ENCODE measurements at places on chromosomes 2 and 18.

DNA sequence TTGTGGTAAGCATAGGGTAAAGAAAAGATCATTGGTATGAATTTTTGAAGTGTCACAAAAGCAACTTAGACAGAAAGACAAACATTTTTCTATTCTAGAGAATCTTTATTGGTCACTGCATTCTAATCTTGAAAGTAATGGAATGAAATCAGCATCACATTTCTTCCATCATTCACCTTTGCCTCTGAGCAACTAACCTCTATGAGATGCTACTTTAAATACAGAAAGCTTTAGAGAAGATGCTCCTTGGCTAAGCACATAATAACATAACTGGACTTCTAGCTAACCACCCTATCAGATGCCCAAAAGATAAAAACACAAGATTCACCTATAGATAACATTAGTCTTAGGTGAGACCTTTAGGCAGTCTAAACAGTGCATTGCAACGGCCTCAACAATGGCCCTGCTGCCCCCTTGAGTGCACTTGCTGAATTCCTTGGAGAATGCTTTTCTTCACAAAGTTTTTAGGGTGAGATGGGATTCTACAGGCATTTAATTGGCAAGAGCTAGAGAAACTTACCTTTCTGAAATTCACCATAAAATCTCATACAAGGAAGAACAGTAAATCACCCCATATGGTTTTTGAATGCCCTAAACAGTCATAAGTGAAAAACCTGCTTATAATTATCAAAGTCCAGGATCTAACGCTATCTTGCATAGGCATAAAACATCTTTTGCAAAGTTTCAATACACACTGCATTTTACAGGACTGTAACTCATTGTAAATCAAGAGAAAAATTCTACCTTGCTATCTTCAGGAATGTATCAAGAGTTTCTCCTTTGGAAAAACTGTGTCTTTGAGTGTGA lies 791.3 kb upstream of the CHAC2 start:
- DNase-seq, result no peak

DNA sequence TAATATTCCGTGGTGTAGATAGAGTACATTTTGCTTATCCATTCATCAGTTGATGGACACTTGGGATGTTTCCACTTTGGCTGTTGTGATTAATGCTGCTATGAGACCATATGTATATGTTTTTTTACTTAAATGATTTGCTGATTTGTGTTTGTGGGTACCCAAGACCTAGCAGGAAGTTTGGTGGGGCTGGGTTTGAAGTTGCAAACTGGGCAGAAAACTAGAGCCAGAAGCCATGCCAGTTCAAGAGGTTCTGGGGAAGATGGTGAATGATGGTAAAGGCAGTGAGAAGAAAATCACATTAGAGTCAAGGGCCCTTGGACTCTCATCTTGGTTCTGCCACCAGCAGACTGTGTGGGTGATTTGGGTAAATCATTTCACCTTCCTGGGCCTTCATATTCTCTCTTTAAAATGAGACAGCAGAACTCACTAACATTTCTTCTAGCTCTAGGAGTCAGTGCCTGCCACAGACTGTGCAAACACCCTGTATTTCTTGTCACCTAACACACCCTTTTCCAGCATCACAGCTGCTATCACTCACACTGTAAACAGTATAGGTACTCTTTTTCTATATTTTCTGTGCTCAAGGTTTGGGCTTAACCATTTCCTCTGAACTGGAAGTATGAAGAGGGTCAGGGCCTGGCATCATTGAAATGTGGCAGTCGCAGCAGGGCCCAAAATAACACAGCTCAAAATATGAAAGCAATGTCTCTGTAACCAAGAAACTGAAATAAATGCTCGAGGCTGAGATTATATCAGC lies 8.4 kb upstream of the CTLA4 start:
- no peak for DNase-seq

DNA sequence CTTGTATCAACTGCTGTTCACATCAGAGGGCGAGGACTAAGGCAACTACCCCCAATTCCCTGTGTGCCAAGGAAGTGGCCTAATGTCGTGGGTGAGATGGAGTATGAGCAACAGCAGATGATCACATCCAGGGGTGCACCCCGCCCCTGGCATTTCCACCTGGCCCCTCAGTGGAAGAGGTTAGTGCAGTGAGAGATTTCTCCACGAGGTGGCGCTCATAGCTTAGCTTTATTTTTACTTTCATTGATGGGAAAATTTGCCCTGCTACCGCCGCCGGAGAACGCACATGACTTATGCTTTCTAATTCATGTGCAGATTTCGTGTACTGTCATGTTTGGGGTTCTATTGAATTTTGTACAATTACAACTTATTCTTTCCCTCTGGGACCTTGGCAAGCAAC lies 470.6 kb upstream of the MEX3C start:
- DNase-seq, result no peak

GRCh38 chr18:37608876-37609275 lies 43.3 kb upstream of the CELF4 start:
- no peak for DNase-seq

DNA sequence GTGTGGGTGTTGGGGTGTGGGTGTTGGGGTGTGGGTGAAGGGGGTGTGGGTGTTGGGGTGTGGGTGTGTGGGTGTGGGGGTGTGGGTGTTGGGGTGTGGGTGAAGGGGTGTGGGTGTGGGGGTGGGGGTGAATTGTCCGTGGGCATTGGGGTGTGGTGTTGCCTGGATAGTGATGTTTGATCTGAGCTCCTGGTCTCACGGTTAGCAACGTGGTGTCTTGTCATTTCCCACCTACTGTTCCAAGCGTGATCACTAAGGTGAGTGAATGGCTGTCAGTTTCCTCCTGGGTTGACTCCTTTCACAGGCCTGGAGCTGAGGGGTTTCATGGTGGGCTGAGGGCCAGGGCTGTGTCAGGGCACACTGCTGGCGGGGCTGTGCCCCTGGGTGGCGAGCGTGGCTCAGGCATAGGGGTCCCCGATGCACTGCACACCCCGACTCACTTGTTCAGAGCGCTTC lies 27.2 kb downstream of the RTP5 start:
- DNase-seq, result no peak

DNA sequence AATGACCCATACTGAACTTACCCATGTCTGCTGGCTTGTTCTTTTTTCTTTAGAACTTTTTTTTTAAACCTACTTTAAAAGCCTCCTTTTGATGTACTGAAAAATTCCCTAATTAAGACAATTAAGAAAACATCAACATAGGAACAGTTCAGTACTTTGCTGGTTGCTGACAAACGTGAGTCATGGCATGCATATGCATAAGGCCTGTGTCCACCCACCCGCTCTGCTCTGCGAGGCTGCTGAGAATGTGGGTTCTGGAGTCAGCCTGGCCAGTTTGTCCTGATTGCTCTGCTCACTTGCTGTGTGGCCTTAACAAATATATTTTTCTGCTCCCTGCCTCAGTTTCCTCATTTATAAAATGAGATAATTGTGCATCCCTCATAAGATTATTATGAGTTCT lies 27.3 kb downstream of the LAMA3 start:
- no peak for DNase-seq

DNA sequence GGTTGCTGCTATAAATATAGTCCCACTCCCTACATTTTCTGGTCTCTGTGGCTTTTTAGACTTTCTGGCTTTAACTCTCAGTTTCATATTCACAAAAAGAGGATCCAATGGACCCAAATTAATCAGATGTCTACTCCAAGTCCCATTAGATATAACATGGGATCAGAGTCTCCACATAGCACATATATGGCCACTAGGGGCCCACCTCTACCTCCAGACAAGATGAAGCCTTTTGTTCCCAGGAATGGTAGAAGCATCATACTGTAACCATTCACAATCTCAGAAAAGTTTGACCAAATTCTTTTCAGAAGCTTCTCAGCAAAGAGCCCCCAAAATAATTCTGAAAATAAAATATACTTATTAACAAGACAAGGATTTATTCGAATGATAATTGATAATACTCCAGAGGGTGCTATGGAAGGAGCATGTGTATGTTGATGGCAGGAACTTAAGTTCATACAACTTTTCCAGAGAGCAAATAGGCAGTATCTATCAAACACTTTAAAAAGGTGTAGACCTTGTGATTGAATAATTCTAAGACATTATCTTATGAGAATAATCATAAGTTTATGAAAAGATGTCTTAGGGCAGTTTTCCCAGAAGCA lies 382.3 kb upstream of the CRIM1 start:
- DNase-seq, result no peak

GRCh38 chr2:24971536-24972314 lies at the start of gene DNAJC27:
Gene DNAJC27 (minus strand): TSS chr2:24971955. CDS start chr2:24971904, 51 bp downstream.
- DNase-seq, result peak; percentile 95

- no peak for DNase-seq
These were observed 63.2 kb downstream of the POLE4 start for GRCh38 chr2:75021672-75022071.

- DNase-seq, result no peak
These were observed 114.4 kb upstream of the CHRNA1 start for GRCh38 chr2:174878537-174879147.

GRCh38 chr2:29482348-29482747 lies 367.1 kb downstream of the CLIP4 start:
- DNase-seq, result no peak

GRCh38 chr2:127783101-127783500 lies 27.9 kb downstream of the WDR33 start:
- no peak for DNase-seq
